NCI-H2029 treated with DMSO at 0.1 percent for 48 hours (cell line): ENCODE measurements at places on chromosomes 7 and 10.
A peak's percentile ranks its signal among the peaks of the same experiment; 100 is the strongest.

DNA sequence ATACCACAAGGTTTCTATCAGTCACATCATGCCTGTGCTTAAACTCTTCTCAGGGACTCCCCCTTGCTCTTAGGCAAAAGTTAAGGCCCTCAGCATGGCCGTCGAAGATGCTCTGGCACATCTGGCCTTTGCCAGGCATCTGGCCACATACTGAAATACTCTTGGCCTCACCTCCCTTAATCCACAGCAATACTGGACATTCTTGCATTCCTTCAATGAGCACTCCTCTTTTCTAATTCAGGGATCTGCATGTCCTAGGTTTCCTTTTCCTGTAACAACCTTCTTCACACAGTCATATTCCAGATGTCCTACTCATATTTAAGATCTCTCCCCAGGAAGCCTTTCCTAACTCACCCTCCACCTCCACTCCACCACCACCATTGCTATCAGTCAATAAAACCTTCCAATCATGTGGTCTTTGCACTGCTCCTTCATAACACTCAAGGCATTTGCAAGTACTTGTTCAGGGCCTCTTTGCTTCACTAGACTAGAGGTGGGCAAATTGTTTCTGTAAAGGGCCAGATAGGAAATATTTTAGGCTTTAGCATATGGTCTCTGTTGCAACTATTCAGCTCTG lies 216.6 kb downstream of the KCNMA1 start:
- no peak for DNase-seq

GRCh38 chr7:100974021-100974420 lies 4.7 kb downstream of the MUC12 start:
- DNase-seq = no peak

- DNase-seq = no peak
These were observed 7.7 kb downstream of the CCM2 start for GRCh38 chr7:45007571-45008328.

DNA sequence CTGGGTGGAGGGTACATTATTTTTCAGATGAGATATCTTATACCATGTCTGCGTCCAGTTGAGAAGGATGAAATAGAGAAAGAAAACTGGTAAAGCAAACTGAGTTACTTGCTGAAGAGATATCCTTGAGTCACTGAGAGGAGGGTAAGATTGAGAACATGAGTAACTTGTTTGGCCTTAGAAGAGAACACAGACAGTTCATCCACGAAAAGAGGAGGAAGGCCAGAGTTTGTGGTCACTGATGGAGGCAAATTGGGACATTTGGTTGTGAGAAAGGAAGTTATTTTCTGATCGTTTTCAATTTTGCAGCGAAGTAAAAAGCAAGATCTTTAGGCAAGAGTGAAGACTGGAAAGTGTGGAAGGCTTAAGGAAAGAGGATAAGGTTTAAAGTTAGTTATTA lies 15.6 kb downstream of the MBL2 start:
- DNase-seq = no peak

- DNase-seq = peak; percentile 64
These were observed 56.2 kb upstream of the ABLIM1 start for GRCh38 chr10:114714281-114714741.

- peak; percentile 8 for DNase-seq
These were observed 38.9 kb upstream of the YAE1 start for GRCh38 chr7:39527296-39527695.

GRCh38 chr7:95725205-95725604 lies 47.1 kb upstream of the DYNC1I1 start:
- DNase-seq = no peak

GRCh38 chr7:2667843-2668242 lies 20.2 kb upstream of the AMZ1 start:
- DNase-seq = no peak

DNA sequence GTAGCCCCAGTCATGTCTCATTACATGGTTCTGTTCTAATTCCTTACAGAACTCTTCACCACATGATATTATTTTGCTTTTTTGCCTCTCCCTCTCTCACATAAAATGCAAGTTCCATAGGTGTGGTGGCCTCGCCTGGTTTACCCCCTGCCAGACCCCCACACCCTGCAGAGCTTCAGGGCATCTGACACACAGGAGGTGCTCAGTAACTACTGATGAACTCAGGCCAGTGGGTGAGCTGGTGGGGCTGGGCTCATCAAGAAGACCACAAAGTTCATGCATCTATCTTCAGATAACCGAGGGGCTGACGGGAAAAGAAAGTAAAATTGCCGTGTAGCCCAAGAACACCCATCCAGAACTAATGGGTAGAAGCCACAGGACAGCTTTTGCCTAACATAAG lies 253.1 kb downstream of the GRID1 start:
- DNase-seq = no peak

- no peak for DNase-seq
These were observed 196.3 kb downstream of the SNX10 start for GRCh38 chr7:26487780-26488515.
